Nucleus accumbens (tissue), 56 donors: ENCODE measurements at places on chromosomes 4 and X.

DNA sequence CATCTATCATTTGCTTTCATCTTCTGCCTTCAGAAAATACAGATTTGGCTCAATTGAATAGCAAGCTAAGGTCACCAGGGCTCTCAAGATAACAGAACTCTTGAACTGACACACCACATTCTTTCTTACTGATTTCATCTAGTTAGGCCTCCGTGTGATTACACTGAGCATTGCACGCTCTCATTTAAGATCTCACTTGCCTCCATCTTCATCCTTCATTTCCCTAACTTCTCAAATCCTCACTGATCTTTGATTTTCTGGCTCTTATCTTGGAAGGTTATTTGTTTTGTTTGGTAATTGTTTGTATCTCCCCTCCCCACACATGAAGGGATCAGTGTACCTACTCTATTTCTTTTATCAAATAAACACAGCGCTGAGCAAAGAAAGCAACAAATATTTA lies 47.7 kb downstream of the MANBA start:
- no peak for DNase-seq

- DNase-seq = no peak
Observed at GRCh38 chr4:3493720-3494461, 30.8 kb downstream of the DOK7 start.

GRCh38 chrX:2495595-2495994 lies 5.2 kb downstream of the DHRSX start:
- DNase-seq = no peak

DNA sequence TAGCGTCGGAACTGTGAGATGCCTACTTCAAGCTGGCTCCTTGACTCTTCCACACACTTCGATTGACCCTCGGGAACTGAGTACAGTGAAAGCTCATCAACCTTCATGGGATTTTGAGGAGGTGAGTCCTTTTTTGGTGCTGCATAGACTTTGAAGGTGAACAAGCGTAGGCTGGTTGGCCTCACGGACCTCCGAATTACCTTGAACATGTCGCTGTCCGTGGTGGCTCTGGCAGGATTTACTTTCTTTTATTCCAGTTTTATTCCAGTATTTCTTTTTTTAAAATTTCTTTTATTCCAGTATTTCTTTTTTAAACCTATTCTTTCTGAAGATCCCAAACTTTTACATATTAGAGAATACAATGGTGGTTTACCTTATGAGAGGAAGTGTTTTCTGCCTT lies 45.2 kb downstream of the YTHDC1 start:
- DNase-seq = no peak

DNA sequence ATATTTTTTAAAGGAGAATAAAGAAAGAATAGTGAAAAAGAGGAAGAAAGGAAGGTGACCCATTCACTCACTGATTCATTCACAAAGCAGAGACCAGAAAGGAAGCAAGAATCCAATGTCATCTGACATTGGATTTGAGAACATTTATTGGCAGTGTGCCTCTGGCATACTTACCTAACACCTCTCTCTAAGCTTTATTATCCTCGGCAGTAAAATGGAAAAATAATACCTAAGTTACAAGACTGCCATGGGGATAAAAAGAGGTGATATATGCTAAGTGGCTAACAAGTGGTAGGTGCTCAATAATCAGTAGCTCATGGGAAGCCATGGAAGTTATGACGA lies 41.6 kb upstream of the PPARGC1A start:
- no peak for DNase-seq
